Activated CD8-positive, alpha-beta memory T cell treated with anti-CD3 and anti-CD28 coated beads for 1 hour (primary cell): ENCODE measurements at places on chromosomes 4 and X.

- no peak for DNase-seq
These were observed 9.8 kb downstream of the DCAF8L2 start for GRCh38 chrX:27599928-27600327.

DNA sequence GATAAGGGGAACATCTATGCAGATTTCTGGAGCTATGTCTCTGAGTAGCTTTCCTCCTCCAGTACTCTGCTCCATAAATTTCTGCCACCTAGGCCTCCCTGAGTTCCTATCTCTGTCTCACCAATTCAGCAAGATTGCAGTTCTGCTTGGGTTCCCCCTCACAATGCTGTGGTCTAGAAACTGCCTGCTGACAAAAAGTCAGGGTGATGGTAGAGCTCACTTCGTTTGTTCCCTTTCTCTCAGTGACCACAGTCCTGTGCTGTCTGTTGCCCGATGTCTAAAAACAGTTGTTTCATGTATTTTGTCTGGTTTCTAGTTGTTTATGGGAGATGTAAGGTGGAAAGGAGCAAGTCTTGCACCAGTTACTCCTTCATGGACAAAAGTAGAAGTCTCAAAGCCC, 41.1 kb downstream of the AMMECR1 start:
- DNase-seq = no peak

DNA sequence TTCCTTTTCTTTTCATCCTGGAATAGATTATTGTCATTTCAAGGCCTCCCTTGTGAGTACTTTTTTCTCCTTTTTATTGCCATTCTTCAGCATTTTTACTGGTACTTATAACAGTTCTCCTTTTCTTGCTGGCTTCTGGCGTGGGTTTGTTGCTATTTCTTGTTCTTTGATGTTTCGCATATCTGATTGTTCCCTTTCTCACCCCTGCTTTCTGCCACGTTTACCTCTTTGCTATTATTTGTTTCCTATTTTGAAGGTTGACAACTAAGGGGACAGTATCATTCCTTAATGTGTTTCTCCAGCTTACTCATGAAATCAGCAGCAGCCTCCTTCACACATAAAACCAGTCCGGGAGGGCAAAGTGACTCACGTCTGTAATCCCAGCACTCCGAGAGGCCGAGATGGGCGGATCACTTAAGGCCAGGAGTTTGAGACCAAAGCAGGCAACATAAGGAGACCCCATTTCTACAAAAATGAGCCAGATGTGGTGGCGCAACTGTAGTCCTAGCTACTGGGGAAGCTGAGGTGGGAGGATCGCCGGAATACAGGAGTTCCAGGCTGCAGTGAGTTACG, 72.6 kb downstream of the DMD start:
- no peak for DNase-seq

- no peak for DNase-seq
These were observed 262.6 kb downstream of the STIM2 start for GRCh38 chr4:27123123-27123768.

- no peak for DNase-seq
These were observed 52.1 kb downstream of the ZNF157 start for GRCh38 chrX:47422444-47422843.

- DNase-seq = no peak
These were observed 86.0 kb downstream of the PARM1 start for GRCh38 chr4:75018811-75019479.

GRCh38 chrX:4240541-4241194, 527.2 kb upstream of the PRKX start:
- no peak for DNase-seq

- DNase-seq = no peak
These were observed 50.0 kb upstream of the GPC4 start for GRCh38 chrX:133465254-133465653.

- DNase-seq = no peak
These were observed 61.4 kb downstream of the FAM114A1 start for GRCh38 chr4:38928974-38929373.

DNA sequence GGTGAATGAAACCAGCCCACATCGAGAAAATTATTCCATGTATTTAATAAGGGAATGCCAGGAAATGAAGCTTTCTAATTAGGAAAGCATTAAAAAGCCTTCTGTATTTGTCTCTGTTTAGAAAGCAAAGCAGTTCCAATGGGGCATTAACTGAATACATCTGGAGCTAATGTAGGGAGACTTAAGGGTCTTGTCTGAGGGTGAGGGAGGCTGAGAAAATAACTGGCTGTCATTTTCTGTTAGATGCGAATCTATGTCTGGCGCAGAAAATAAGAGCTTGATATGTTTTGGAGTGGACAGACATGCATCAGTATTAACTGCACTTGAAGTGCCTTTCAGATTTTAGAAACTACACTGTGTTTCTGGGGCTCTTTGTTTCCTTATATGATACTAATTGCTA, 111.3 kb downstream of the KLHL8 start:
- DNase-seq = no peak

GRCh38 chrX:152960115-152960514, 33.8 kb downstream of the PNMA5 start:
- no peak for DNase-seq

DNA sequence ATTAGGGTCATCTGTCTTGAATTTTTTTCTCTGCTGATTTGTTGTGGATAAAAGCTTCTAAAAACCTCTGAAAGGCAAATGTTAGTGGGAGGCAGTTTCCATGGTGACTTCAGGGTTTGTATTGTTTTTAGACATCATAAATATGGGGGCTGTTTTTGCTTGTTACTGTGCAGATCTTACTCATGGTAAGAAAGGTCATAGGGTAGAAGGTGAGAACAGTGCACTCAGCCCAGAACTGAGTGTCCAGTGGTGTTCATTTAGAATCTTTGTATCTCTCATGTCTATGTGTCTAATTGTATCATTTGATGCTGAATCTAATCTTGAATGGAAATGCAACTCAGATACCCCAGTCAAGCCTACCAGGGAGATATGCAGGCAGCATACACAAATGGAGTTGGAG, 609.8 kb downstream of the ZNF674 start:
- DNase-seq = no peak

DNA sequence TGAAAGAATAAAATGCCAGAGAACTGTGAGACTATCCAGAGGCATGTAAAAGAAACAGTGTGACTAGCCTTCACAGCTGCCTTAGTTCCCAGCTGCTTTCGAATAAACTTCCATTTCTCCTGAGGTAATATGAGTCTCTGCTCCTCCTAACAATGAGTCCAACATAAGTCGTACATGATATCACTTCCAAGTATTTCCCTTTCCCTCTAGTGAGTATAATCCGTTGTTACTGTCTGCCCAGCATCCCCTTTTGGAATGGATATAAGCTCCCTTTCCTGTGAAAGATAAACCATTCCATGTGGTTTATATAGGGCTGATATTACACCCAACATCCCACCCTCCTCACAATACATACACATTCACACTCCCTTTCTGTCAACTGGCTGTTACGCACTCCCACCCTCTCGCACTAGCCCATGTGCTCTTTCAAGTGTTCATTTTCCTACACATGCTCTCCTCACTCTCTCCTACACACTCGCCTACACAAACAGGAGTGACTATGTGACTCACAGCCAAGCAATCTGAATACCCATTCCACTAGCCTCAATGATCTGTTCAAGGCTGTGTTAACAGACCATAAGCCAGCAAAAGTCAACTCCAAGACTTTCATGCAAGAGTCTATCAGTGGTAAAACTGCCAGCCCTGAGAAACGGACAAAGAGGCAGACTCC, 5.0 kb downstream of the NAF1 start:
- no peak for DNase-seq

GRCh38 chrX:53445977-53446376, 11.8 kb upstream of the HSD17B10 start:
- no peak for DNase-seq

GRCh38 chr4:126012691-126013290, 698.0 kb downstream of the FAT4 start:
- no peak for DNase-seq

DNA sequence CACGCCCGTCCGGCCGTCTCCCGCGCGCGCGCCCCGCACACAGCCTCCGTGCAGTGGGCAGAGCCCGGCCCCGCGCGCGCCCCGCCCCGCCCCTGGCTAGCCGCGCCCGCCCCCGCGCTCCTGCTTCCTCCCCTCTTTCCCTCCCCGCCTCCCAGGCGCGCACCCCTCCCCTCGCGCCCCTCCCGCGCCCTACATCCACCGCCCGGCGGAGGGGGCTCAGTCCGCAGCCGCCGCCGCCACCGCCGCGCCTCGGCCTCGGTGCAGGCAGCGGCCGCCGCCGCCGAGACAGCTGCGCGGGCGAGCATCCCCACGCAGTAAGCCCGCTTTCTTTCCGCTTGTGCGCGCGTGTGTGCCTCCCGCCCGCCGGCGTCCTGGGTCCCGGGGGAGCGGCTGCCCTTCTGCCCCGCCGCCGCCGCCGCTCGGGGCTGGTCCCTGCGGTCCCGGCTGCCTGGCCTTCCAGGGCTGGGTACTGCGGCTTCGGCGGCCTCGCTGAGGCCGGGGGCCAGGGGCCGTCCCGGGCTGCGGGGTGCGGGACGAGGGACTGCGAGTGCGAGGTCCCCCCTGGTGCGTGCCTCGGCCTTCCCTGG, at the start of gene FHL1:
TSS of gene FHL1 (plus strand) at position 219 of the 587 bp plus-strand sequence.
- DNase-seq = no peak

DNA sequence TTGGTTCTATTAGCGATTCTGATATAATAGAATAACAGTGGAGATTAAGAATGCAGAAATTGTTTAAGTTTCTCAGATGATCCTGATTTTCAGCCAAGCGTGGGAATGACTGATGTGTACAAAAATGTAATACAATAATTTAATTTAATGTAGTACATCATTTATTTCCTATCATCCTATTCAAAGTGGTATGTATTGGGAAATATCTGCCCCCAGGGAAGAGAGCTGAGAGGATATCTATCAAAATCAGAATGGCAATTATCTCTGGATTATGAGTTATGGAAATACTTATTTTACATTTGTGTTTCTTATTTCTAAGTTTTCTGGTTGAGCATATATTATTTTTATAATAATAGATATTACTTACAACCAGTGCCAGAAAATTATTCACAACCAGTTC, 3.9 kb downstream of the FABP2 start:
- DNase-seq = no peak

- no peak for DNase-seq
These were observed 602 bp downstream of the PRKX start for GRCh38 chrX:3712870-3713224.

- no peak for DNase-seq
These were observed 151.0 kb downstream of the VCX3A start for GRCh38 chrX:6383917-6384316.

- no peak for DNase-seq
These were observed 160.4 kb downstream of the CPEB2 start for GRCh38 chr4:15162465-15163283.

DNA sequence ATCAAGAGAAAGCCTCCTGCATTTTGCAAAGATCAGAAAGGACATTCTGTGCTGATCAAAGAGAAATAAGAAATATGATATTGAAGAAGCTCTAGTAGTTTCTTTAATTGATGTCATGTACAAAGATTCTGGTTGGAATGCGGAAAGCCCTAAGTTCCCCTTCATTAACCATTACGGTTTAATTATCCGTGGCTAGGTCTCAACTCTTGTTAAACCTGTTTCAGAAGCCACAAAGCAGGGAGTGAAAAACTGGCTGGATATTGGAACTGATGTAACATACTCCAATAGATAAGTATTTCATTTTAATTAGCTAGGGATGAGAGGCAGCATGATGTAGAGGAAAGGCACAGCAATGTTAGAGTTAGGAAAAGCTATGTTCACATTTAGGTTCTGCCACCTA, 55.7 kb downstream of the SPANXN3 start:
- DNase-seq = no peak

DNA sequence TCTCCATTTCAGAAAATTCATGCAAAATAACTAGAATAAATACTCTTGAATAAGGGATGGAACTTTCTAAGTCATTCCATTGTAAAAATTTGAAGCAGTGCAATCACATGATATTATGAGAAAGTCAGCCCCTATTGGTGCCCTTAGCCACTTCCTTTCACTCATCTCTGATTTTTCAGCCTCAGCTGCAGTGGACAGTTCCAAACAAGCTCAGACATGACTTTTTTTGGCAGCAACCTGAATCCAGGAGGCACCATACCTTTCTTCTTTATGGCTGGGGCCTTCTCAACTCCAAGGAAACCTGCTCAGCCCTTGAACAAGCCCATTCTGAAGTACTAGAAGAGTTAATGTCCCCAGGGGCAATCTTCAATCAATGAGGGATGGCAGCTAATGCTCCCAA, 40.5 kb downstream of the MAPK10 start:
- DNase-seq = no peak

DNA sequence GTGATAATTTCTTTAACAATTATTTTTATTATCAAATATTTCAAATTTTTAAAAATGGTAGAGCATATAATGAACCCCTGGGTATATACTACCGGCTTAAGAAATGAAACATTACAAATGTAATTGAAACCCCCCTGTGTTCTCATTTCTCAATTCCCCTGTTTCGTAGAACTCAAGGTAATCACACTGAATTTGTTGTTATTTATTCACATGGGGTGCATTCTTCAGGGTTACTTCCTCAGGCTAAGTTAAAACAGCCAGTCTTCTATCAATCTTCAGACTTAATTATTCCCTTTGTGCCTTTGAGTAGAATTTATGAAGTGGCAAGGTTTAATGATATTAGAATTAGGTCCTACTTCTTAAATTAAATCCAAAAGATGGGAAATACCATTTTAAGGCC, 128.2 kb downstream of the ANAPC10 start:
- no peak for DNase-seq

- no peak for DNase-seq
These were observed 27.5 kb downstream of the TSPAN5 start for GRCh38 chr4:98630737-98631454.

DNA sequence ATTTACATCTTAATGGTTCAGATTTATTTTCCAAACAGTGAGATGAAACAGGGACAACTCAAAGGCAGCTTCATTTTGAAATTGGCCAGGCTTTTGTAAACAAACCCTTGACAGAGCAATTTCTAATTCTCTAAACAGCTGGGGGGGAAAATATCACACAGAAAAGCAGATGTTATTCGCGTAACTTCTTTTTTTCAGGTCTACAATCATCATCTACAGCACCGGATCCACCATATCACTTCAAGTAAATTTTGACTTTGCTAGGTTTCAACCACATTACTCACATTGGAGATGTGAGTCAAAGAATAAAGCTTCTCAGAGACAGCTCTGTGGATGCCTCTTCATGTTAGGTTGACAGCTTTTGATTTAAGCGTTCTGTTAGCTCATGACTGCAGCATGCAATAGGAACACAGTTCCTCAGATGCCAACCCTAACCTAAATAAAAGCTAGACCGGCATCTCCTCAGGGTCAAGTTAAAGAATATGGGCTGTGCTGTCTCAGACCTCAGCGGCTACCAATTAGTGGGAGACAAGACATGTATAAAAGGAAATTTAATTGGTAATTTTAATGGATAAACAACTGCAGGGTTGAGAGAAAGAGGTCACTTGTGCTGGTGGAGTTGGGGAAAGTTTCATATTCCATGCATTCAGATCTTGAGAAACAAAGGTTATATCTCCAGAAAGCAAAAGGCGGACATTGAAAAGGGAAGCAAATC, 26.8 kb downstream of the AMELX start:
- DNase-seq = no peak

DNA sequence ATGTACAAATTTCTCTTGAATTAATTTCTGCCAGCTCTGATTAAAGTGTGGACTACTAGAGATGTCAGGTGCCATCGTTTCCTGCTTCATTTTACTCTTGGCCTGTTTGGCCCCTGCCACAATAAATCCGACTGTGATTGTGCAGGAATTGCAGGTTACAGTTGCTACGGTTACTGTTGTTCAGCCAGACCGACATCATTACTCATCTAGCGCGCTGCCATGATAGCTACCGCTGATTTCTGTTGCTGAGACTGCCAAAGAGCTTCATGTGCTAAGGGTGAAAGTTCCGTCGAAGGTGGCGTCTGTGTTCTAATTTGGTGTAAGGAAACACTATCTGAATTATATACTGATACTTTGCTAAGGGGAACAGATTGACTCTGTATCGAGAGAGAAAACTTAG, 22.1 kb downstream of the SLIT2 start:
- no peak for DNase-seq

- DNase-seq = no peak
These were observed 382.8 kb downstream of the KLHL4 start for GRCh38 chrX:87900320-87900908.
